ENCODE measurements at places on chromosomes 5 and 9.

- no peak for DNase-seq
Observed at GRCh38 chr5:143383988-143384387, 19.5 kb downstream of the NR3C1 start.

DNA sequence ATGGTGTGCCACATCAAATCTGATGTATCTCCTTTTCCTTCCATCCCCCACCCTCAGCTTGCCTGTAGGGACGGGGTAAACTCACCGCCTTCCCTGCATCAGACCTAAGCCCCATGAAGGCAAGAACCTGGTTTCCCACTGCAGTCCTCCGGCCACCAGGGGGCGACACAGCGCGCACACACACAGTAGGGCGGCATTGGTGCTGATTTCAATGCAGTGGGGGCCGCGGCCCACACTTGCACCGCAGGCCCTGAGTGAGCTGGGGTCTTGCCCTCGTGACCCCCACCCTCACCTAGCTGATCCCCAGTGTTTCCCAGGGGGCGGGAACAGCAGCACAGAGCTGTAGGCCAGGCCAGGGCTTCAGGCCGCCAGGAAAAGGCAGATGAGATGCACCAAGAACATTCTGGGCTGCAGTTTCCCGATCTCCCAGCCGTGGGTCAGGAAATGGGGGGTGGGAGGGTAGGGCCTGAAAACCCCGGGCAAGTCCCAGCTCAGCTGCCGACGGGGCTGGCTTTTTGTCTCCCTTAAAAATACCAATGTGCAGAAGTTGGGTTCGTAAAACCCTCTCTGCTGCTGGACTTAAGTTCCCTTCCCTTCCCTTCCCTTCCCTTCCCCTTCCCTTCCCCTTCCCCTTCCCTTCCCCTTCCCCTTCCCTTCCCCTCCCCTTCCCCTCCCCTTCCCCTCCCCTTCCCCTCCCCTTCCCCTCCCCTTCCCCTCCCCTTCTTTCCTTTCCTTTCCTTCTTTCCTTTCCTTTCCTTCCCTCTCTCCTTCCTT, 19.5 kb downstream of the FAM163B start:
- DNase-seq, result no peak

GRCh38 chr9:126365780-126366179, 39.2 kb downstream of the MVB12B start:
- no peak for DNase-seq

- no peak for DNase-seq
Observed at GRCh38 chr5:35598707-35599370, 18.8 kb upstream of the SPEF2 start.

GRCh38 chr9:134391319-134392231, 65.3 kb downstream of the RXRA start:
- DNase-seq, result no peak

GRCh38 chr5:36877667-36878391, 1.3 kb downstream of the NIPBL start:
- no peak for DNase-seq

DNA sequence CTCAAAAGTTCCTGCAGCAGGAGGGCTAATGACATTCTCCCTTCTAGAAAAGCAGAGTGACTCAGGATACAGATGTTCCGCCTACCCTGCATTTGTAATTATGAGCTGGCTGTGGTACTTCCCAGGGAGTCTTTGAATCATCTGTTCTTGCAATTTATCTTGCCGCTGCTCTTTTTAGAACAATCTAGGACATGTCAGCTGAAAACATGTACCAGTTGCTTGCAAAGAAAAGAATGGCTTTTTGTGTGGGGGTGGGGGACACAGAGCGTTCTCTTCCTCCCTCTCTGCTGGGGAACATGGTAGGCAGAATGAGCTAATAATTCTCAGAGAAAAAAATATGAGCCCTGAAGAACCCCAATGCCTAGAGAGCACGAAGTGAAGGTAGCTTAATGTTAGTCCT, 51.7 kb upstream of the TUT7 start:
- DNase-seq, result no peak

DNA sequence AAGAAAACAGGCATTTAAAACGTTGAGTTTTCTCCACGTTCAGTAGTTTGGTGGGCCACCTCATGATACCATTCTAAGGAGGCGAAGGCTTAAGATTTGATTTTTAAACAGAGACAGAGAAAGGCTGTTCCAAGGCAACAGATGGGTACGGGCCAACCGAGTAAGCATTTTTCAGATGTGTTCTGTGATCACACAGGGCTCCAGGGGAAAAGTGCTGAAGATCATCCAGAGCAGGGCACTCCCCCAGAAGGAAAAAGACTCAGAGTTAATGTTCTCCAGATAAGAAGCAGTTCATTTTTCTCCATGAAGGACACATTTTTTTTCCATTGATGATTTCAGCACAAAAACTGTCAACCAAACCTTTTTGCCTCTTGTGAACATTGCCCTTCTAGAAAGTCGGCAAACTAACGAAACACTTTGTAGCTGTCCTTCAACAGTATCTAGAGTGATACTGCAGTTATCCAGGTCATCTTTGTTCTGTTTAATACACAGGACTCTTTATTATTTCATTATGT, 138.7 kb downstream of the ALDH1A1 start:
- DNase-seq, result no peak

DNA sequence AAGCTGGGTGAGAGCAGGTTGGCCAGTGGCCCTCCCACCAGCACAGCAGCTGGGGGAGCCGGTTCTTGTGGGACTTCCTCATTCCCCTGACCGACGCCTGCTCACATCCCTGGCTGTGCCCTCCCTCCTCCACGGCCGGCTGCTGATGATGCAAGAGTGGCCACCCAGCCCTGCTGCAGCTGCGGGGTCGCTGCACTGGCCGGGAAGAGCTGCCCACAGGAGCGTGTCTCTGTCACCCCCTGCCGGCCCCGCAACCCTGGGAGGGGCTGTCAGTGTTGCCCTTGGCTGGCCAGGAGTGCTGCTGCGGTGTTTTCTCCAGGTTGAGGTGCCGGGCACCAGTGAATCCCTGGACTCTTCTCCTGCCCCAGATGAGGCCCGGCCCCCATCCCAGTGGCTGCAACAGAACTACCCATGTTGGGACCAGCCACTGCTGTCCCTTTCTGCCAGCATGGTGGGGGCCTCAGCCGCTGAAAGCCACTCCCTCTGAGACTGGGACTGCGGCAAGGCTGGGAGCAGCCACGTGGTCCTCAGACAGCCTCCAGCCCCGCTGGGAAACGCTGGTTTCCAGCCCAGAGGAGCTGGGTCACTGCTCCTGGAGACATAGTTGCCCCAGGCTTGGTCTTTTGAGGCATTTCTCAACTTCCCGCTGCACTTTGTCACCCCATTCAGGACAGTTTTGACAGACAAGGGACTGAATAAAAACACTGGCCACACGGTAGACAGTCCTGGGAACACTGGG, 739 bp downstream of the CARD9 start:
- no peak for DNase-seq

DNA sequence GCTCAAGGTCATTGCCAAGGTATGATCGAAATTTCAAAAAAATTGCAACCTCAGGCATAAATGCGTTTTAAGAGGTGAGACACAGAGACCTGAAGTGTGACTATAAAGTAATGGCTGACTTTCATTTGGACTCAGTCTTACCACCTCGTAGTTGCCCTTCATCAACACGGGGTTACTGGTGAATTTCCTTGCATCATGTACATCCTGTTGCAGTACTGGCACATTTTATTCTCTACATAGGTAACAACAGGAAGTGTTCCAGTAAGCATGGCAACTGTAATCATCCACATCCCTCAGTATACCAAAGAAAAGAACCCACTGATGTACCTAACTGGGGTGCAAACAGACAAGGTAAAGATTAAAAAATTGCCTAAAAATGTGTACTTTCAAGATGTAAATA, 29.3 kb downstream of the MOCS2 start:
- no peak for DNase-seq

- DNase-seq, result no peak
Observed at GRCh38 chr9:133509179-133510083, 15.3 kb downstream of the MYMK start.

DNA sequence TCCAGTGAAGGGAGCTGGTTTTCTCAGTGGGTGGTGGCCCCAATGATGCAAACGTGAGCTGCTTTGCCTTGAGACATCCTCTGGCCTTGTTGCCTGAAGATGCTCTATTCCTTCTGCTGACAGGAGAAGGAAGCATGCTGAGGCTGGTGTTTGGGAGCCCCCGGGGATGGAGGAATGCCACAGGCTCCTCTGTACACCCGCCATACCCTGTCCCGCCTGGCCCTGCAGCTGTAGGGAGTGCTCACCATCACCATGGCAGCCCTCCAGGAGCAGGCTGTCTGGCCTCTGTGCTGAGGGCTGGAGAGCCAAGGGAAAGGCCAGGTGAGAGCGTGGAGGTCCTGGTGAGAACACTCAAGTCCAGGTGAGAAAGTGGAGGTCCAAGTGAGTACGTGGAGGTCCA, 134.4 kb downstream of the MRPL36 start:
- DNase-seq, result no peak

- DNase-seq, result no peak
Observed at GRCh38 chr5:88860501-88860900, 22.5 kb downstream of the MEF2C start.

DNA sequence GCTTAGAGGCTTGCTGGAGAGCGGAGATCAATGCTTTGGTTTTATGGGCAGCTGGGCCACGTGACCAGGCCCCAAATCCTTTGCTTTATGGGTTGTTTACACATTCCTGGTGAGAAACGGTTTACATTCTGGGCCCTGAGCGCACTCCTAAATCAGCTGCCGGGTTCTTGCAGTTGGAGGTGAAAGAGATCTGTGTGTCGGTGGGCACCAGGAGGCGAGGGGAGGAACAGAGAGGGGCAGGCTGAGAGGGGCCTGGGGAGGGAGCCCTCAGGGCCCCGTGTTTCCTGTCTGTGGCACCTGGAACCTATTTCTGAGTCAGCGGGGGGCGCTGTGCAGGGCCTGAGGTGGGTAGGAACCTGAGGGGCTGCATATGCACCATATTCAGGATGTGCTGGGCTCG, 63.5 kb upstream of the HAND1 start:
- DNase-seq, result no peak

DNA sequence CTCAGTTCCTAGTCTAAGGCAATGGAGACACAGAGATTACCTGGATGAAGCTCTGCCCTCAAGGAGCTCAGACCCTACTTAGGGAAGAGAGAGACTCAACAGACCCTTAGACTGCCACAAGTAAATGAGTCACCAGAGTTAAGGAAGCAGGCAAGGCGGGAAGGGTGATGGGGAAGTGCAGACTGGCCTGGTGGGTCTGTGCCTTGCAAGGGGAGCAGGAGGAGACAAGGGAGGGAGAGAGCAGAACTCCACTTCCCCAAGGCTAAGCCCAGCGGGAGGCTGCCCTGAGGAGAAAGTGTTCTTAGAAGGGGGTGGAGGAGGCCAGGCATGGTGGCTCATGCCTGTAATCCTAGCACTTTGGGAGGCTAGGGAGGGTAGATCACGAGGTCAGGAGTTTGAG, 83.7 kb downstream of the HRH2 start:
- no peak for DNase-seq

- DNase-seq, result no peak
Observed at GRCh38 chr9:116279230-116279629, 125.6 kb downstream of the PAPPA start.

DNA sequence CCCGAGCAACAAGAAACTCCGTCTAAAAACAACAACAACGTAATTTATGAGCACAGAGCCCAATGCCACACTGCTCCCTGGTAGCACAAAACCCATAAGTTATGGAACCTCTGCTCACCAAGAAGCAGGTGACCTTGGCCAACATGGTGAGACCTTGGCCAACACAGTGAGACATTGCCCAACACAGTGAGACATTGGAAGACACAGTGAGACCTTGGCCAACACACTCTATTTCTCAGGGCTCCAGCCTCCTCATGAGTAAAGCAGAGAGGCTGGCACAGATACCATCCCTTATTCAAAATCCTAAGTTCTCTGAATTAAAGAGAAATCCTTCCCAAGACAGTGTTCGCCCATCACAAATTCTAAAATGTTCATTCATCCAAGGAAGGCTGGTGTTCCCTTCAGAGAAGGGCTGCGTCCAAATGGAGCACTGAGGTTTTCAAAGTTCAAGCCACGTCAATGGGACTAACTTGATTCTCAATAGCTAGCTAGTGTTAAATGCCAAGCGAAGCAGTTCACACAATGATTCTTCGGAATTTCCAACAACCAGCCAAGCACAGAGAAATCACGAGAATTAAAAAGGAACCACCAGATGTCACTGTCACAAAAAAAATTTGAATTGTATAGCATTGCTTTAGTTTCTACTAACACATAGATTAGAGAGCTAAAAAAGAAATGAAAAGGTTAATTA, 29.5 kb downstream of the TTC39B start:
- no peak for DNase-seq

DNA sequence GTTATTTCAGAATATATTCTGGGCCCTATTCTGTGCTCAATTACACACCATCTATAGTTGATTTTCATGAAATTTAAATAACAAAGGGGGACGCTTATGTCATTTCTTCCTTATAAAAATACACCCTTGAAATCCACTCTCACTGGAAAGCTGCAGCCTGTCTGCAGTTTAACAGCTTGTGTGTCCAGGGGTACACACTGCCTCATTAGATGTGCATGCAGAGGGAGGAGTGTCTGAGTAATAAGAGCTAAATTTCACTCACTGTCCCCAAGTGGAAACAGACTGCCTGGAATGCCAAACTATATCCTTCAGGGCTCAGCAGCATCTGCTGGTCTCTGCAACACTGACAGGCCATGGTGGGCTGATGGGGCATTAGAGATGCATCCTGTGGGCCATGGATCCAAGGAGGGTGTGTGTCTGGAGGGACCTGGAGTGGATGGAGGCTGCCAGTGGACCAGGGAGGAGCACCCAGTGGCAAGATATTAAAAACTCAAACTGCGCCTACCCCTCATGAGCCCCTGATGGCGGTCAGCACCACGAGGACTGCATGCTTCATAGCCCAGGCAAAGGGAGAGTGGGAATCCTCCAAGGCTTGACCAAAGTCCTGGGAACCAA, 15.8 kb upstream of the TIFAB start:
- DNase-seq, result no peak

DNA sequence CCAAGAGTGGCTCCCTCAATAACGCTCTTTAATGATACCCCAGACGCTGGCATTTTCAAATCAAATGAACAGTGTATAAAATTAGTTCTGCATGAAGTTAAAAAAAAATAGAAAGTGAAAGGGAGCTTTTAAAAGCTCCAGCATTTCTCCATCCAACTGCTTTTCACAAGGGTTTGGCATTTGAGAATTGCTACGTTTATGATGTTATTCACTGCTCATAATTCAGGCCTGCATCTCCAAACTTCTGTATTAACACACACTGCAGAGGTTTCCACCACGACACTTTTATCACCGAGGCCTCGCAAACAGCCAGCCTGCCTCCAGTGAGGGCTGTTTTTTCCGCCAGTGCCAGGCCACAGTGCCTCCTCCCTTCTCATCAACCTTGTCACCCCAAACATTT, 205.5 kb upstream of the EFNA5 start:
- no peak for DNase-seq

- no peak for DNase-seq
Observed at GRCh38 chr5:19322716-19323485, 665.1 kb downstream of the CDH18 start.
